ENCODE measurements at places on chromosomes 2 and 18. TPM values are rescaled to one million over a fixed set of nuclear protein-coding genes. Genes with fewer than 3 reads are reported as not detected.

Gene MC2R
- not detected for total RNA-seq

Gene LINC00305
- not detected for total RNA-seq

Gene LHCGR
- total RNA-seq: not detected

Gene KCNF1
- not detected for total RNA-seq

Gene TCF23
- total RNA-seq: 1.1 TPM

Gene PLEKHM3
- total RNA-seq: 18.9 TPM

Gene NGEF
- total RNA-seq: 2.3 TPM

Gene TAF4B
- total RNA-seq: 3.9 TPM

Gene DCDC2C
- total RNA-seq: not detected

Gene APCDD1
- total RNA-seq: 7.6 TPM

Gene CTAGE1
- total RNA-seq: not detected

Data from aorta (tissue), 5 donors.